Stimulated activated CD4-positive, alpha-beta T cell treated with anti-CD3 and anti-CD28 coated beads, Interleukin-12 subunit alpha, Interleukin-12 subunit beta, amount 100 ng/mL, for 48 hours (primary cell): ENCODE measurements at places on chromosomes 5 and 9.

GRCh38 chr5:162052676-162053075 is 14.9 kb upstream of the GABRG2 start:
- no peak for DNase-seq

DNA sequence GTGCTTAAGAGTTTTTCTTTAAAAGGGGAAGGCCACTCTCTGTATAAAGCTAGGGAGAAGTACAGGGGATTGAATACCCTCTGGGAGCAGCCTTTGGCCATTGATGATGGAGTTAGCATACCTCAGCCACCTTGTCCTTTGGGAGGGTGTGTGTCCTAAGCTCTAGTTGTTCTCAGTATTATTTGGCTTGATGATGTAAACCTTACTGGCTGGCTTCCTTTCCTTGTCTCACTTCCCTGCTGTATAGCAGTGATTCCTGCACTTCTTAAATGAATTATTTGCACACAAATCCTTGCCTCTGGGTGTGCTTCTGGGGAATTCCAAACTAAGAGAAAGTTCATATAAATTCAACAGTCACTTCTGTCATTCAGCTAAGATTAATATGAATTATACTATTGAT is 234.9 kb upstream of the RIOK2 start:
- DNase-seq, result no peak

DNA sequence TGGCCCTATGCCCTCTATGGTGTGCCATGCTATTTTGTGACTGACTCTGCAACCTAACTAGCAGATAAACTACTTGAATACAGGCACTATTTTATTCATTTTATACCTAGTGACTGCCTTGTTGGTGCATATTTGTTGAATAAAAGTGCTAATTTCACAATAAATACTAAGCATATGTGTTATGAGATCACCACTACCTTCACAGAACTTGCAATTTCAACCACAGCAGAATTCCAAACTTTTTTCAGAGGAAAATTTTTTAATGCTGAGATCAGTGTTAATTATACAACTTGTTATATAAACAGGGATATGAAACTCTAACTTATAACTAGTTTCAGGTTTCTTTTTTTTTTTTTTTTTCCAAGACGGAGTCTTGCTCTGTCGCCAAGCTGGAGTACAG is 94.8 kb downstream of the NR3C1 start:
- DNase-seq, result no peak

- DNase-seq, result no peak
Measured at GRCh38 chr9:86697213-86697612, 250.1 kb downstream of the GAS1 start.

GRCh38 chr5:36492984-36493654 is 113.3 kb upstream of the SLC1A3 start:
- DNase-seq, result no peak

- DNase-seq, result peak; percentile 17
Measured at GRCh38 chr5:88203981-88204750, 64.5 kb downstream of the TMEM161B start.

DNA sequence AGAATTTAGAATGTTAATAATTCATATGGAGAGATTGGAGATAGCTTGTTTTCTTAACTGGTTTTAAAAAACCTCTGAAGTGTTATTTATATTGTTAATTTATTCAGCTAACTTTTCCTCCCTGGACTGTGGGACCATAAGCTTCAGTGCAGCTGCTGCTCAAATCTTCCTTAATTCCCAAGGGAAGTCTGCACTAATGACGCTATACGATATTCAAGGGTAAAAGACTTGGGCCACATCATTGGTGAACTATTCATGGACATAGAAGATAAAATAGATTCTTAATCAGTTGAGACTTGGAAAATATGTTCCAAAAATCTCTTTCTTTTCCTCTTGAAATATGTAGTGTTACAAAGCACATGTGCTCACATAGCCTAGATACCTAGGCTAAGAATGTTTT is 31.1 kb upstream of the GAS1 start:
- no peak for DNase-seq

GRCh38 chr9:37167456-37168047 is 47.2 kb downstream of the ZCCHC7 start:
- DNase-seq, result no peak

DNA sequence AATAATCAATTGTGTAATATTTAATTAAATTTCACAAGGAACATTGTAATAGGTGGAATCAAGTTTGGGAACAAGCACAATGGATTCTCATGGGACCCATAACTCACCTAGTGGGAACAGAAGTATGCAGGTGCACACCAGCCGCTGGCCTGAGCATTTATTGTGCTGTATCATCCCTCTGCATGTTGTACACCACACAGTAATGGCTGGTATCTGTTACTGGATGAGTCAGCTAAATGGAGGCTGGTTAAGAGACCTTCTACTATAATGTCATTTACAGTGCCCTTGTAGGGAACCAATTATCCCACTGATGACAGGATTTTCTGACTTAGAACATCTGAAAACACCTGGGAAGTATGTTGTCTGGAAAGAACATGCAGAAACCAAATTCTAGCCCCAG is 3.2 kb upstream of the MAP3K1 start:
- DNase-seq, result no peak

DNA sequence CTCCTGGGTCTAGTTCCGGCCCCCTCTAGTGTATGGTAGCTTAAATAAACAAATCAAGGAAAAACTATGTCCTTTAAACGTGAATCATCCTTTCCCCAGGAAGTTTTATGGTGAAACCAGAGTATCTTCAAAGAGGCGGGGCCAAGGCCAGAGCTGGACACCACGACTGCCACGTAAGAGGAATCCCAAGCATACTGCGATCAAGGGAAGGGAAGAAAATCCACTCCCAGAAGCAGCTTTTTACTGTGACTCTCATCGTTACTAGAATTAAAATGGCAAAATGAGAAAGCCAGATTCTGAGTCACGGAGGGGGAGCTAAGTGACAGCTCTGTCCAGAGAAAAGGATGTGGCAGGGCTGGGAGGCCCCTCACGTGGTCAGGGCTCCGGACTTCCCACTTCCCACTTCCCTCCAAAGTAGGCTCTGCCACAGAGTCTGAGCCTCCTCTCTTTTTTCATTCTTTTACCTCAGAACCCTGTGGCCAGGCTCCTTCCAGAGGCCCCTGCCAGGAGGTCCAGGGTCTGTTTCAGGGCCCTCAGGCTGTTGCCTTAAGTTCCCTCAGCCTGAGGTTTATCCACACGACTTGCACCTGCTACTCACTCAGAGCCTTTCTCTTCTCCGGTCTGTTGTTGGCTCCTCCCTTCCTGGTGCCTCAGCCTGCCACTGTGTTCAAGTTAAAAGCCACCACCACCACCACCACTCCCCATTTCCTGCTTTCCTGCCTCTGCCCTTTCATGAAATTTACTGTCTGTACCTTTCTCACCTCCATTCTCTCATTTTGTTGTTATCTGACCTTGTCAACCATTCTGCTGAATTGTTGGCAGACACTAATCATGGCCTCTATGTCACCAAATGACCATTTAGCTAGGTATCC is 1.4 kb upstream of the GLRX start:
- DNase-seq, result no peak

- no peak for DNase-seq
Measured at GRCh38 chr9:27408001-27408400, 111.1 kb upstream of the EQTN start.

DNA sequence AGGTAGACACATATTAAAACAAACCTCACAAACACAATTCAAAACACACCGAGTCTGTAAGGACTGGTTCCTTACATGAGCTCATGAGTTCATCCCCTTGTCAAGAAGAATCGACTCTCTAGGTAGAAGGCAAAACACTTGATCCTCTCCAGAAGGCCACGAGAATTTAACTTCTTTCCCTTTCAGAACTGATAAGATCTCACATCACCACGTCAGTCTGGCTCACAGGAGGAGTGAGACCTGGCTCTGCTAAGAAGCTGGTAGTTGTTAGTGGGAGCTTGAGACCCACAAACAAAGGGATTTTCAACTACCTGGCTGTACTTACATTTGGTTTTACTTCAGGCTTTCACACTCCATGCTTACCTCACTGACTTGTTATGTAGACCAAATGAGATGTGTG is 459.2 kb downstream of the ARHGEF28 start:
- no peak for DNase-seq

DNA sequence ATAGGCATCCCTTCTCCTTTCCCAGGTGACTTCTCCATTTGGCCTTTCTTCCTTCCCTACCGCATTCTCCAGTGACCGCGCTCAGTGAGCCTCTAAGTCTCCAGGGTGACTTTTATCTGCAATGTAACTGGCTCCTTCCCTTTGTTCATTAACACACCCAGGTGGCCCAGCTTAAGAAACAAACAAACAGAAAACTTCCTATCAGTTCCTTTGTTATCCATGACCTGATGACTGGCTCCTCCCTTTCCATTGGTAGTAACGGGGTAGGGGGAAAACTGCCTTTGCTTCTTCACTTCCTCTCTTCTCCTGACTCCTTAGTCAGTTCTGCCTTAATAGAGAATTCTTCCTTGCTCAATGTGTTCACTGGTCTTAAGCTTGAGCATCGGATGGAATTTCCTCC is 7.0 kb upstream of the SH3GL2 start:
- no peak for DNase-seq

- no peak for DNase-seq
Measured at GRCh38 chr9:98922721-98923435, 20.8 kb upstream of the COL15A1 start.

GRCh38 chr9:111966861-111967291 is 70.3 kb downstream of the UGCG start:
- DNase-seq, result no peak

DNA sequence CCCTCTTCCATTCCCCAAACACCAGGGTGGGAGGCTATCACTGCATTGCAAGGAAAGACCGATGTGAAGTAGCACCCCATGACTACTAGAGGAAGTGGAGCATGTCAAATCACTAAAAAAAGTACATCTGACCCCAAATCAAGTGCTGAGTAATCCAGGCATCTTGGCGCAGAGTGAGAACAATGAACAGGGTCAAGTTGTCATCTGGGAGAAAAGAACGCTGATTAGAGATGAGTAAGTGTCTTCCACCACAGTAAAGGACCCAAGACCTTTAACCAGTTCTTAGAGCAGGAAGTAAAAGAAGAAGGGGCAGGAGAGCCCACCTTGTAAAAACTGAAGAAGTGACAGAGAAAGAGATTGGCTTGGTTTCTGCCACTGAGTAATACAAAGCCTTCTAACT is 75.0 kb upstream of the RAD23B start:
- no peak for DNase-seq

DNA sequence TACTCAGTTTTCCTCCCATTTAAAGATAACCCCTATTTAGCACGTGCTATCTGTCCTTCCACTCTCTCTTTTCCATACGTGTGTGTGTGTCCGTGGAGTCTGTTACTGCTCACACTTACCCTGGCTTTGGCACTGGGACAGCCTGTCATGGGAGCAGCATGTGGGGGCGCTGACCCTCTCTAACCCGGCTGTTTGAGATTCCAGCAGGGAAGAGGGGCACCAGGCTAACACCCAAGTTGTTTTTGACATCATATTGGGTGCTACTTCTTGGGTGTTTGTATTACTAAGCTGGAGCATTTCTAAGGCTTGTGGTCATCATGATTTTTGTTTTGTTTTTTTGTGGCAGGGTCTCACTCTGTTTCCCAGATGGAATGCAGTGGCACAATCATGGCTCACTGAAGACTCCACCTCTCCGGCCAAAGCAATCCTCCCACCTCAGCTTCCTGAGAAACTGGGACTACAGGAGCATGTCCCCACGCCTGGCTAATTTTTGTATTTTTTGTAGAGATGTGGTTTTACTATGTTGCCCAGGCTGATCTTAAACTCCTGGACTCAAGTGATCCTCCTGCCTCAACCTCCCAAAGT is 56.9 kb upstream of the SIMC1 start:
- no peak for DNase-seq

GRCh38 chr5:96633820-96634219 is 28.4 kb upstream of the CAST start:
- no peak for DNase-seq

GRCh38 chr5:119131530-119132304 is 60.8 kb downstream of the DMXL1 start:
- no peak for DNase-seq

DNA sequence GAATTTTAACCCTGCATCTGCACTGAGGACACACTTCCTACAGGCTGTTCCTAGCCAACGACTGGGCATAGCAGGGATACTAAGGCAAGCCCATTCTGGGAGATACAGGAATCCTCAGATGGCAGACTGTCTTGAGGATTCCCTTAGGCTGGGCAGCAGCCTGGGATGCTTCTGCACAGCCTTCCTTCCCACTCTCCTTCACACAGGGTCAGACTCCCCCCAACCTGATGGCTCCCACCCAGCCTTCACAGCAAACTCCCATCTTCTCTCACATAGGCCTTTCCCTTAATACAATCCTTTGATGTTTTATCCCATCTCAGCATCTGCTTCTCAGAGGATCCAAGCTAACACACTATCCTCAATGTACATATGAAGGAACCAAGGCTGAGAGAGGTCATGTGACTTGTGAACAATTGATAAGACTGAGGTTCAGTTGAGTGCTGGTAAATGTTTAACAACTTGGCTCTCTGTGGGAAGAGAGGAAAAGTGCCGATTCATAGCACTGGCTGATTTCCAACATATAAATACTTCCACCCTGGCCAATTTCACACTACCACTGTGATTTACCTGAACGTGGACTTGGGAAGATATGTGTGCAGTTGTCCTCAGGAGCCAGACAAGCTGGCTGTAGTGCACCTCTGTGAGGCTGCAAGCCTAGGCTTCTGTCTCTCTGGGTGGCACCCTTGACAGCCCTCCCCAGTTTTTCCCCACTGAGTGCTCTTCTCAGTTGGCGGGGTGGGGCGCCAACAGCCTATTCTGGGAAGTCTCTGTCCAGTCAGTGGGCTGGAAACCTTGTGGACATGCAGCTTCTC is 120.2 kb upstream of the TRIM32 start:
- DNase-seq, result no peak

DNA sequence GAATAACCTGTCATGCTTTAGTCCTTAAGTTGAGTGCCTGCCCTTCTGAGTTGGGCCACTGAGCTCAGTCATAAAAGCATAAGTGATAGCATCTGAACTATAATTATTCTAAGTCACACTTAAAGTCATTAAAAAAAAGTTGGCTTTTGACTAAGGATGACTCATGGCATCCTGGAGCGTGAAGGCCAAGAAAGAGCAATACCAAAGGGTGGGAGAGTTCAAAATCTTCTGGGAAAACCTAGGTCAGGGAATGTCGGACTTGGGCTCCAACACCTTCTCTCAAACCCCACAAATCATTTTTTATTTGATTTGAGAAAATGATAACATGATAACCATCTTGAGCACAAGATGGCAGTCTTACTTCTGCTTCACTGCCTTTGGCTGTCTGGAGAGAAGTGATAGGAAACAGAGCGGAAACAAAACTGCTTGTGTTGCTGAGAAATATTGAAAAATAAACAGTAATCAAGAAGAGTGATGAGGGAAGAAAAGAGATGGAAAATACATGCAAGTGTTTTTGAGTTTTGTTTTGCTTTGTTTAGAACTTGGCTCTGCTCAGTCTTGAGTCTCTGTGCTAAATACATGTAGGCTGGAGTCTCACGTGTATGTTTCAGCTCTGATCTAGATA is 16.9 kb upstream of the NTRK2 start:
- no peak for DNase-seq

- DNase-seq, result no peak
Measured at GRCh38 chr5:398475-399295, 44.3 kb upstream of the EXOC3 start.
